ENCODE measurements at places on chromosomes 3 and 15.

- DNase-seq, result peak; percentile 92
Measured at GRCh38 chr3:139427283-139428060, 38.0 kb upstream of the COPB2 start.

- no peak for DNase-seq
Measured at GRCh38 chr3:150098621-150099020, 127.9 kb upstream of the PFN2 start.

DNA sequence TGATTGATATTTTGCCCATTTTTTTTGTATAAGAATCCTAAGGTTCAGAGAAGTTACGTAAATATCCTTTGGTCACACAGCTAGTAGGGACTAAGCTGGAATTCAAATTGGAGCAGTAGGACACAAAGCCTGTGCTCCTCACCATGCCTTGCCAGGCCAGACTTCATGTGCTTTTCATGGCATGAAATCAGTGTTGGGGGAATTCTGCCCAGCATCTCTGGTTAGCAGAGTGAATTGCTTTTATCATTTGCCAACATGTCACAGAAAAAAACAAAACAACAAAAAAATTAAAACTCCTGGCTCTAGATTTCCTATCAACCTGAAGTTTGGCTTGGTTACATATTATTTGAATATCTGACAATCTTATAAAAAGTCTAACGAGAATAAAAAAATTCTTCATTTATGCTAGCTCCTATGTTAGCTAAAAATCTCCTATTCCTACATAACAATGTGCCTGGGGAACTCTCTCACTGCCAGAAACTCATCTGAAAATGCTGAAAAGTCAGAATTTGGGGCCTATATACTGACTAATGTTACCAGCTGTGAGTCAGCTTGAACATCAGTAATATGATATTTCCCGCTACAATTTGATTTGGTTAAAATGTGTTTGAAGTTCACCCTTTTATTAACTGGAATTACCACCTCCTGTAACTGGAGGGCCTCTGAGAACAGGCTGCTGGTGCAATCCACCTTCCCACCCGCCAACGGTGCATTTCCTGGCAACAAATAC, 141.7 kb downstream of the TIGIT start:
- DNase-seq, result no peak

GRCh38 chr3:12948891-12949711, 107.7 kb upstream of the RPL32 start:
- DNase-seq, result peak; percentile 84

- no peak for DNase-seq
Measured at GRCh38 chr3:107775974-107776373, 253.2 kb downstream of the BBX start.

GRCh38 chr3:158970006-158970405, 168.2 kb downstream of the MFSD1 start:
- no peak for DNase-seq

GRCh38 chr3:169923189-169923588, 11.8 kb downstream of the SAMD7 start:
- peak; percentile 31 for DNase-seq

DNA sequence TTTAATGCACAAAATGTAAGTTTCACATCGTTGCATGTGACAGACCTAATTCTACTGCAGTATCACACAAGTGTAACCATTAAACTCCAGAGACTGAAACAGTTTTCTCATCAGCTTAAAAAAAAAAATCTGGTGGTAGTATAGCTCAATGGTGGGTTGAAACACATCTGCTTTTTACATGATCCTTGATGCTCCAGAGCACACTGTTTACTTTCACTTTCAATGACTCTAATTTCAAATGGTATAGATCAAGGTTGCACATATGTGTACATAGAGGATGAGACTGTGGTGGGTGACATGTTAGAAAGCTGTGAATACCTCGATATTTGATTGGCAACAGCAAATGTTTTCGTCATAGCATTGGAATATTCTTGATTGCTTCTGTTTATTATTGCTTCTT, 22.4 kb downstream of the MCTP2 start:
- no peak for DNase-seq

GRCh38 chr3:102972350-102972749, 537.5 kb downstream of the ZPLD1 start:
- no peak for DNase-seq

DNA sequence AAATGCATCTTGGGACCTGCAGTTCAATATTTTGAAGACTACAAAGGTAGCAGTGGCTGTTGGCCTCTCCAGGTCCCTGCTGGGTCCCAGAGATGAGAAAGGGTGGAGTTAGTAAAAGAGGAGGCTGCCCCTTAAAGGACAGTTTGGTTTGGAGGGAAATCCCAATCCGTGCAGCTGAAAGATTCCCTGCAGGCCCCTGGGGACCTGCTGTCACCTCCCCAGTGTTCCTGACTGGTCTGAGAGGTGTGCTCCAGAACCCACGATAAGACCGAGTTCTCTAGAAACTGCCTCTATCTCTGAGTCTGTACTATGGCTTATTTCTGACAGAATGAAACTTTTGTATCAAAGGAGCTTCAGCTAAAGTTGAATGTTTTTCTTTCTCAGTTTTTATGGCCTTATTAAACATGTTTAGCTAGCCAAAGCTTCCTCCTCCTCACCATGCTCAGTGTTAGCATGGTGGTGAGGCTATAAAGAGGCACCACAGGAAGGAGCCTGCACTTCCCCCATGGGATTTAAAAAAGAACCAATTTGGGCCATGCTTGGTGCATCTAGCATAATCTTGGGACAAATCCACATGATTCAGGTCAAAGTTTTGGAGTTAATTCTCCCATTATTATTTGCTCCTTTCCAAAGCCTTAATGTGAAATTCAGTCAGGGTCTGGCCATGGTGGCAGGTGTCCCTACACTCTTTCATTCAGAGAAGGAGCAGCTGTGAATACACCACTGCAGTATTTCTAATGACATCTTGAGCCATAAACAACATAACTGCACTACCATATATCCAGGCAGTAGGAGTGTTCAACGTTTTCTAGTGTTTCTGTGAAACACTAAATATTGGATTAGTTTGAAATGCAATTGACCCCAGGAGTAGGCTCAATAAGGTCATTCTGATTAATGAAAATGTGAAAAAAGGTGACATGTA, 74.4 kb downstream of the ATP1B3 start:
- DNase-seq, result no peak

DNA sequence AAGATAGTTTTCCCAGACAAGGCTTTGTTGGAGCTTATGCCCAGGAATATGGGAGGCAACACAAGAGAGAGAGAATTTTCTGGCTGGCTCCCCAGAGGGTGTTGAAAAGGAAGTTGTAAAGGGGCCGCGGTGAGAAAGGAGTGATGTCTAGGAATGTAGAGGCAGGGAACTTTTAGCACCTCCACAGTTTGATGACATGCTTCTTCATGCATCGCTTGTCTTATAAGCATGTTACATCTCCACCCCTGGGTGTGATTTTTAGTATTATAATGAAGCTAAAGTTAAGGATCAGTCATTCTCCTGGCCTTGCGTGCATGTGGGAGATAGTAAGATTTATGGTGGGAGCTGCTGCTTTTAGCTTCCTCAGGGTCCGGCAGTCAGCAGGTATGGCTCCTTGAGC, 32.8 kb upstream of the TF start:
- DNase-seq, result no peak

- DNase-seq, result peak; percentile 65
Measured at GRCh38 chr3:99023590-99024192, 122.2 kb upstream of the DCBLD2 start.

DNA sequence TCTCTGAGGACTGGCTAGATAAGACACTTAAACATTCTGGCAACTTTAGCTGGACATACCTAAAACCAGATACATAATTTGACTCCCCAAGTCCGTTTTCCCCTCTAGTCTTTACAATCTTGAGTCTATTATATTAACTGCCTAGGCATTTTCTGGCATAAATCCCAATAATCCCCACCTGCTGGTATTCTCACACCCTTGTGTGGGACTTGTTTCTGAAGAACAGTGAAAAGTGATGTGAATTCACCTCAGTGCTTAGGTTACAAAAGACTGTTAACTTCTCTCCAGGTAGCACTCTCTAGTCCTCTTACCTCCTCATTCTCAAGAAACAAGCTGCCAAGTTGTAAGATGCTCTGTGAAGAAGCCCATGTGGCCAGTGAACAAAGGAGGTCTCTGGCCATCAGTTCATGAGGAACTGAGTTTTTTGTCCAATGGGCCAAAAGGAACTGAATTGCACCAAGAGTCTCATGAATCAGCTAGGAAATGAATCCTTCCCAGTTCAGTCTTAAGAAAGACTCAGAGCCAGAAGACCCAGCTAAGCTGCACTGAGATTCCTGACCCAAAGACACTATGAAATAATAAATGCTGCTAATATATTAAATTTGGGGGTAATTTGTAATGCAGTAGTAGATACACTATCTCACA, 4.1 kb downstream of the OSBPL11 start:
- no peak for DNase-seq

DNA sequence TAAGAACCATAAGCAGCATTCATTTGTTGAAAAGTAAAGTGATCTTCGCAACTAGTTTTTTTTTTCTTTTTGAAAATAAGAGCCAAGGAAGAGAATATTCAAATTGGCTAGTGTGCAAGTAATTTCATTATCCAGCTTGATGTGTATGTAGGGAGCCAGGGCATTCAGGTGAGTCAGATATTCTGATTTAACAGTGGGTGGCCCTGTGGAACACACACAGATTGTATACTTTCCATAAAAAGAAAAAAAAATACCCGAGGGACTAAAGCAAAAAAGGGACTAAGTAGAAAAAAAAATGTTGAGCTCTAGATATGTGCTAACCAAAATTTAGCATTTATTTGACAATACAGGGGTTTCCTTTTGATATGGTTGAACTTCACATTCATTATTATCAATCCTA, 96.9 kb upstream of the ROPN1 start:
- no peak for DNase-seq

DNA sequence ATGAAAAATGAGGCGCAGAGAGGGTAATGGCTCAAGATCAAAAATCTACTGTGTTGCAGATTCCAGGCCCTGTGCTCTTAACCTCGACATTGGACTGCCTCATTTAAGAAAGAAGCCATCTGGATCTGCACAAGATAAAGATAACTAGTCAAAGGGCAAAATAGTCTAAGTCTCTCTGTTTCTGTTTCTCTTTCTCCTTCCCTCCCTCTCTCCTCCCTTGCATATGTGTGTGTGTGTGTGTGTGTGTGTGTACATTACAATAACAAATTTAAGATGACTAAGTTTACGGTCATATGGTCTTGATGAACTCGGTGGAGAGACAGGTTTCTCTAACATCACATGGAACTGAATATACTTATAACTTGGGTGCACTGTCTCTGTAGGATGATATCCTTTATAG, 69.2 kb downstream of the MEIS2 start:
- DNase-seq, result no peak

DNA sequence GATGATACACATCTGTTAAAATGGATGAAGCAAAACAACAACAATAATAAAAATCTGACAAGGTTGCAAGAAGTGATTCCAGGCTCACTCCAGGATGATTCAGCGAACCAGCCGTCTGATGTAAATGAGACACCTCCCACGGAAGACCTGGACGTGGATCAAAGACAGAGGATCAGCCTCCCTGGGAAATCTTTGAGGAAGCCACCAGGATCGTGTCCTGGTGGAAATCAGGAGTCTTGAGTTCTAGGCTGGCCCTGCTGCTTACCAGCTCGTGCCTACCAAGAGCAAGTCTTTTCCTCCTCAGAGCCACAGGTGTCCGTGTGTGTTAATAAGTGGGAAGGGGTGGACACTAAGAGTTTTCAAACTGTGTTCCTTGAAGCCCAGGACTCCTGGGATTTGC, 15.3 kb upstream of the ADCY5 start:
- no peak for DNase-seq

DNA sequence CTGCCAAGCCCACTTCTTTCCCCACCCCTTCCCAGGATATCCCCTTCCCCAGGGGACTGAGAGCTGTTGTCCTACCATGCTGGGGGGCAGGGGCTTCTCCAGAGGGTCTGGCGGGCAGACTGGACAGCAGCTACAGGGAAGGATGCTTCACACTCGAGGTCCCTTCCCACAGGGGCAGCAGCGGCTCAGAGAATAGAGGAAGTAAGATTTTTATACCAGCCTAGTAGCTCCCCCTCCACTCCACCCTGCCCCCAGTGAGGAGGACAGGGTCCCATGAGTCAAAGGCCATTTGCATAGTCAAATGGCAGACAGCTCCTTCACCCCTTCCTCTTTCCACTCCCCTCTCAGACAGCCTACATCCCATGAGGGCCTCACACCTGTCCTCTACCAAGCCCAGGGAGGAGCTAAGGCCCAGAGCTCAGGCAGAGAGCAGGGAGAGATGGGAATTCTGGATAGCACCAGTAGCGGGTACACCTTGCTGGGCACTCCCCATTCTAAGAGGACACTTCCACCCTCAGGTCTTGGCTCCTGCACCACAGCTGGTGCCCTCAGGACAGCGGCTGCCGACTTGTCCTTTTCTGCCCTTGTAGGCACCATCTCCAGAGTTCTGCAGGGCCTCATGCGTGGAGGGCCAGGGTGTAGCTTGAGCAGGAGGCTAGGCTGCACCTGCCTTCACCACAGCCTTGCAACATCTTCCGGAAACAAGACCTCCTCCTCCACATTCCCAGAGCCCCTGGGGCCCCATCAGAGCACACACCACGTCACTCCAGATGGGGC, at the start of gene TLR9:
TLR9 (minus strand) TSS at position 194 of the 777 bp plus-strand sequence; CDS start at position 78, 116 bp downstream.
- DNase-seq, result peak; percentile 81

GRCh38 chr3:170010498-170010897, 27.3 kb upstream of the GPR160 start:
- no peak for DNase-seq

DNA sequence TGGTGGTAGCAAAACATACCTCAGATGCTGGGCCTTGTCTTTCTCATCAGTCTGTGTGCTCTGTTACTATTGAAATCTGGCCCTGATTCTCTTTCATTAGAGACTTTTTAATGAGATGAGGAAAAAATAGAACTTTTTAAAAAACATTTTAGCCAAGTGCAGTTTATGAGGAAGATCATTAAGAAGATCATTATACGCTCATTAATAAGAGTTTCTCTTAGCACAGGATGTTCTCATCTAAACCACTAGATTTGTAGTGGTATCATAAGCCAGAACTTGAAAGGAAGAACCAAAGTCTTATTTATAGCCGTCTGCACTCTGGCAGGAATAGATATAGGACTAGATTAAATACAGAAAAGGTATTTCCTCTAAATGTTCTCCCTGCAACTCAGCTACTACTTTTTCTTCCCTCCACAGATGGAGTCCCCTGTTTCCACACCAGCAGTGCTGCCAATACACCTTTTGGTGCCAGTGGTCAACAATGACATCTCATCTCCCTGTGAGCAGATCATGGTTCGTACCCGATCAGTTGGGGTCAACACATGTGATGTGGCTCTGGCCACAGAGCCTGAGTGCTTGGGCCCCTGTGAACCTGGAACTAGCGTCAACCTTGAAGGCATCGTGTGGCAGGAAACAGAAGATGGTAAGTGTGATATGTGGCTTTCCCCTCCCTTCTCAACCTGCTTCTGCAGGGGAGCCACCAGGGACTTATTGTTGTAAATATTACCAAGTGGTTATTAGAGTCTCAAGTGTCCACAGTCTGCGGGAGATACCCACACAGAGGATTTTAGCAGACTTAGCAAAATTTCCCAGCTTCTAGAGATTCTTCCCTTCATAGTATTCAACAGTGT, 152.8 kb downstream of the RBPMS2 start:
- peak; percentile 75 for DNase-seq
